ENCODE measurements at places on chromosomes 11 and 22.
A peak's percentile ranks its signal among the peaks of the same experiment; 100 is the strongest.

GRCh38 chr11:1922481-1923081 is 3.1 kb downstream of the TNNT3 start:
- no peak for DNase-seq

GRCh38 chr11:1466784-1467183 is 19.8 kb downstream of the MOB2 start:
- DNase-seq, result no peak

- no peak for DNase-seq
These were observed 52.3 kb downstream of the APOL5 start for GRCh38 chr22:35769974-35770373.

DNA sequence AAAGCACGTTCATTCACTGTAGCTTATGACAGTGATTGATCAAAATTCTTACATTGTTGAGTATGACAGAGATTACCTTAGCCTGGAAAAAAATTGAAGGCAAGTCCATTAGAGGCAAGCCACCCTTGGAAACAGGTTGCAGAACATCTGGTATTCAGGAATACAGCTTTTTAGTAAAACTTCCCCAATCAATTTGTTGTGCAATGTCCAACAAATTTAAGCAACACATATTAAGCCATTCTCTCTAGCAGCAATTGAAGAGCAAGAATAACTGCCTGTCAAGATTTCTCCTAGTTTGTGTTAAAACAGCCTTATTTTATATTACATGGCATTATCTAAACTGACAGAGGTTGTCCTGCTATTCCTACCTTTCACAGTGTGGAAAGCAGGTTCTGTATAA is 37.0 kb downstream of the BCL2L13 start:
- no peak for DNase-seq

DNA sequence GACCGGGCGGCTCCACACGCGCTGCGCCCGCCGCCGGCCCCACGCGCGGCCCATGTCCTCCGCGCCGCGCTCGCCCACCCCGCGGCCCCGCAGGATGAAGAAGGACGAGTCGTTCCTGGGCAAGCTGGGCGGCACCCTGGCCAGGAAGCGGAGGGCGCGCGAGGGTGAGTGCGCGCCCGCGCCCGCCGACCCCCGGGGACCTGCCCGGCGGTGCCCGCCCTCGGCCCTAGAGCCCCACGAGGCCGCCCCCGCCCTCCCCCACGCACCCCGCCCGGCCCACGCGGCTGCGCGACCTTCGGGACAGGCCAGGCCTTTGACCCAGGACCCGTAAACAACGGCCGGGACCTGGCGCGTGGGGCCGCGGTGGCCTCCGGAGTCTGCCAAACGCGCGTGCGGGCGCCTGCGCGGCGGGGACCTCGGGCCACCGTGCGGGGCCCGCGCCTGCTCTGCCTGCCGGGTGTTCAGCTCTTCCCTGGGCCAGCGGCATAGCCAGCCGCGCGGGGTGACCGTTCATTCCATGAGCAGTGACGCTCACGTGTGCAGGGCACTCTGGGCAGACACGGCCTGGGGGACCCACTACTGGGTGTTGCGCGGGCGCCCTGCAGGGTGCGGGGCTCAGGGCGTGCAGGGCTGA is at the start of gene PARVB:
Gene PARVB, plus strand, starts transcription at position 15 of the 634 bp plus-strand sequence. Its CDS starts 38 bp downstream, at position 53.
- DNase-seq, result peak; percentile 26

DNA sequence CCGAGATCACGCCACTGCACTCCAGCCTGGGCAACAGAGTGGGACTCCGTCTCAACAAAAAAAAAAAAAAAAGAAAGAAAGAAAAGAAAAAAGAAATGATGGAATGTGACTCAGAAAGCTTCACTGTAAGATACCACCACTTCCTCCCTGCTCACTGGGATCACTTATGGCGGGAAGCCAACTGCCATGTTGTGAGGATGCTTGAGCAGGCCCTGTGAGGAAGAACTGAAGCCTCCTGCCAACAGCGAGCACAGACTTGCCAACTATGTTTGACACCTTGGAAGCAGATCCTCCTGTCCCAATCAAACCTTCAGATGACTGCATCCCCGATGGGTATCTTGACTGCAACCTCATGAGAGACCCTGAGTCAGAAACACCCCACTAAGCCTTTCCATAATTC is 8.3 kb downstream of the SEC14L6 start:
- DNase-seq, result no peak

GRCh38 chr11:84905411-84905810 is 721.7 kb downstream of the DLG2 start:
- no peak for DNase-seq

- no peak for DNase-seq
These were observed 1.2 kb downstream of the CYTH4 start for GRCh38 chr22:37283393-37283937.

- DNase-seq, result no peak
These were observed 2.0 kb downstream of the P2RX3 start for GRCh38 chr11:57340039-57340615.

DNA sequence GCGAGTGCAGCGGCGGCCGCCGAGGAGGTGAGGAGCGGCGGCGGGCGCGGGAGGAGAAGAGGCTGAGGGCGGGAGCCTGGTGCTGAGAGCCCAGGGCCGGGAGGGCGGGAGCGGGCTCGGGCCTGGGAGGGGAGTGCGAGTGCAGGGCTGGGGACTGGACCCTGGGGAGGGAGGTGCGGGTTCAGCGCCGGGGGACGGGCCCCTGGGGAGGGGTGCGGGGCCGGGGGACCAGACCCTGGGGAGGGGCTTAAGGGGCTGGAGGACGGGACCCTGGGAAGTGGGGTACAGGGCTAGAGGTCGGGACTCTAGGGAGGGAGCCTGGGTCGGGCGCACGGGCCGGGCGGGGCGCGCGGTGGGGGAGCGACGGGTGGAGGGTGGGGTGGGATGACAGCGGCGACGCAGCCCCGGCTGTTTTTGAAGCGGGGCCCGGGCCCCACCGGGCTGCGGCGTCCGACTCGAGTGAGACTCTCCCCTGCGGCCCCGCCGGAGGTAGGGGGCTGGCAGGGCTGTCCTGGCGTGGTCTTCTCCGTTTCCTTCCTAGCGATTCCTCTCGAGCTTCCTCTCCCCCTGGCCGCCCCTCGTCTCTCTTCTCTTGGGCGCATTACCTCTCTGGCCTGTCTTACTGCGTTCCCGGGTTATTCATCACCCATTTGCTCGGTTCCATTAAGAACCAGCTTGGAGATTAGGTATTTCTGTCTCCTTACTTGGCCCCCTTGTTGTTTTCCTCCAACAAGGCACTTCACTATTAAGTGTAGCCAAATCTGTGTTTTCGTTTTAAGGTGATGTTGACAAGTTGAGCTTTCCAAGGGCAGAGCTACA is 754 bp downstream of the NUP50 start:
- DNase-seq, result no peak

DNA sequence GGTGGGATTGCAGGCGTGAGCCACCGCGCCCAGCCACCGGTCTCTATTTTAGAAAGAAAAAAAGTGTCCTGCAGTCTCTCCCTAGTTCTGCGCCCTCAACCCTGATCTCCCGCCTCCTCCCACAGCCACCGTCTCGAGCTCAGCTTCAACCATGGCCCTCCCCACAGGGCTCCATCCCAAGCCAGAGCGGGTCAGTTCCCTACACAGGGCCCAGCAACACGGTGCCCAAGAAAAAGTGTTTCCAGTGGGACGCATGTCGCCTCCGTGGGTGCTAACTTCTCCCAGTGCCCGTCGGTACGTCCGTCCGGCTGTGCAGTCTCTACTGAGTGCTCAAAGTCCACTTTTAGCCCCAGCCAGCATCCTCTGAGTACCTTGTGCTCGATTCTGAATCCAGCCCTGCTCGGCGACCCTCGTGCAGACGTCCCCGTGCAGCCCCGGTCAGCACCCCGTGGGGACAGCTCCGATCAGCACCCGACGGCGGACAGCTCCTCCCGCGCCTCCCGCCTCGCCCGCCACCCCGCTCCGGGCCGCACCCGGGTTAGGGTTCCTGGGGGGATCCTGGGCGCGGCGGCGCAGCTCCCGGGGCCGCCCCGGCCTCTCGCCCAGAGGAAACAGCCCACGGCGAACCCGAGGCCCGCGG is 657 bp upstream of the MAPK8IP2 start:
- no peak for DNase-seq

GRCh38 chr11:2537896-2538724 is 93.3 kb downstream of the KCNQ1 start:
- DNase-seq, result no peak

- no peak for DNase-seq
These were observed 106.1 kb downstream of the GGTLC2 start for GRCh38 chr22:22750335-22751042.

- DNase-seq, result no peak
These were observed 14.7 kb upstream of the MFRP start for GRCh38 chr11:119361056-119361787.

DNA sequence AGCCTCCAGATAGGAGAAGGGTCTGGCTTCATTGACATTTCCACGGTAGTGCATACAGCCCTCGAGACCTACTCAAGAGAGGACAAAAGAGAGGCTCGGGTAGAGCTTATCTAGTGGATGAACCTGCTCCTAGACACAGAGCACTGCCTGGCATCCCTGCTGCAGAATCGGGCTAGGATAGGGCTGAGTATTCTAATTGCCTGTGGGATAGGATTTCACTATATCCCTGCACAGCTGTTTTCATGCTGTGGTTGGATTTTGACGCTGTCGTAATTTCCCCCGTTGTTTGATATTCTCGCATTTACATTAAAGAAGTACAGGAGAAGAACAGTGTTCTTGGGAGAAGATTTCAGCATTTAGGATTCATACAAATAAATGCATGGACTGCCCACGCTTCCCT is 107.8 kb downstream of the KIRREL3 start:
- DNase-seq, result no peak

DNA sequence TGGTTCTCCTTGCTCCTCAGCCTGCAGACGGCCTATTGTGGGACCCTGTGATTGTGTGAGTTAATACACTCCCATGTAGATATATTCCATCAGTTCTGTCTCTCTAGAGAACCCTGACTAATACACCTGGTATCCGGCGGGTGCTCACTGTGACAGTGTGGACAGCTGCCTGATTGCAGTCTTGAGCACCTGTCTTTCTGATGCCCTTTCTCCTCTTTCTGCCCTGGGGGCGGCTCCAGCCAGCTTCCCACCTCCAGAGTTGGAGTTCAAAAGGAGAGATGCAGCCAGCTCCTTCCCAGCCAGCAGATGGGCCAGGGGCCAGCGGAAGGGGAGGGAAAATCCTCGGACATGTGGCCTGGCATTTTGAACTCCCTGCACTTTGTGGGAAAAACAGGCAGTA is 15.0 kb downstream of the SMIM38 start:
- no peak for DNase-seq

GRCh38 chr22:37273126-37273845 is 9.0 kb upstream of the CYTH4 start:
- no peak for DNase-seq

GRCh38 chr11:40417627-40418026 is 1041.8 kb downstream of the LRRC4C start:
- no peak for DNase-seq

GRCh38 chr11:23280088-23280487 is 419.8 kb upstream of the CCDC179 start:
- no peak for DNase-seq

DNA sequence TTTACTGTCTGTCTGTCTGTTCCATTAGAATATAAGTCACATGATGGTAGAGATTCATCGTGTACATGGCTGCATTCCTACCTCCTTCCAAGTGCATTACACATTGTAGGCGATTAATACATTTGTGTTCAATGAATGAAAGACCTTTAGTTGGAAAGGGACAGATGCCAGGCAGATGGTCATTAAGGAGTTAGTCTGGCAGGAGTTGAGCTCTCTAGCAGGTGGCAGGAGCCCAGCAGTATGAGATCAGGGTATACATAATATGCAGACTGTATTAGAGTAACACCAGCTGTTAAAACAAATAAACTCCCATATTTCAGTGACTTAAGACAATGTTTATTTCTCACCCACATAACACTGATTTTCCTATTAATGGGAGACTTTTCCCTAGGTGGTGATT is 147.7 kb upstream of the LARGE1 start:
- no peak for DNase-seq

GRCh38 chr11:115657586-115657985 is 153.4 kb upstream of the CADM1 start:
- no peak for DNase-seq

DNA sequence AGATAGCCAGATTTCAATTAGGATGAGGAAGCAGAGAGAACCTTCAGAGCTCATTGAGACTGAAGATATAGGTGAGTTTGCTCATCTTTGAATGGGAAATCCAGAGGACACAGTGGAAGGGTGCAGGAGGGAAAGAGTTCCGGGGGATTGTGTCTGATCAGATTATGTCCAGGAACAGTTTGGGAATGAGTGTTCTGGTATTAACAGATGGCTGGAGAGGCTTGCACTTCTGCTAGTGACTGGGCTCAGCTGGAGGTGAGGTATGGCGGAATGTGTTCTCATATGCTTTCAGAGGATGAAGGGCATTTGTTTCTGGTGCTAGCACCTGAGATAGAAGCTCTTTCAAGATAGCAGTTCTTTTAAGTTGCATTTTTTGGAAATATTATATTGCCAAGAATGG is 27.6 kb downstream of the ALKBH3 start:
- DNase-seq, result no peak

GRCh38 chr11:61855939-61856680 is 28.0 kb downstream of the FADS2 start:
- DNase-seq, result no peak

DNA sequence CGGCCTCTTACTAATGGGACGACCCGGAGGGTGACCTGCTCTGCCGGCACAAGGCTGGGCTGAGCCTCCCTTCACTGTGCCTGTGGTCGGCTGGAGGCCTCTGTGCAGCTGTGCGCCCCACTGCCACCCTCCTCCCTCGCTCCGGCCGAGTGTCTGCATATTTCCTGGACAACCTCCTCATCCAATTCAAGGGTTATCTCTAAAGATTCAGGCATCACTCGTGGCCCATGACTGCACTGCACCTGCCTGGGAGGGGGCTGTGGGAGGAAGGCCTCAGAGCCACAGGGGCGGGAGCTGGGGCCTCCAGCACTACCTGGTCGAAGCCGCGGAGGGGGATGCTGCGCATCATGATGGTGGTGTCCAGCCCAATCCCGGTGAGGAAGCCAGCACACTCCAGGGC is 43.1 kb upstream of the GNB1L start:
- DNase-seq, result no peak

DNA sequence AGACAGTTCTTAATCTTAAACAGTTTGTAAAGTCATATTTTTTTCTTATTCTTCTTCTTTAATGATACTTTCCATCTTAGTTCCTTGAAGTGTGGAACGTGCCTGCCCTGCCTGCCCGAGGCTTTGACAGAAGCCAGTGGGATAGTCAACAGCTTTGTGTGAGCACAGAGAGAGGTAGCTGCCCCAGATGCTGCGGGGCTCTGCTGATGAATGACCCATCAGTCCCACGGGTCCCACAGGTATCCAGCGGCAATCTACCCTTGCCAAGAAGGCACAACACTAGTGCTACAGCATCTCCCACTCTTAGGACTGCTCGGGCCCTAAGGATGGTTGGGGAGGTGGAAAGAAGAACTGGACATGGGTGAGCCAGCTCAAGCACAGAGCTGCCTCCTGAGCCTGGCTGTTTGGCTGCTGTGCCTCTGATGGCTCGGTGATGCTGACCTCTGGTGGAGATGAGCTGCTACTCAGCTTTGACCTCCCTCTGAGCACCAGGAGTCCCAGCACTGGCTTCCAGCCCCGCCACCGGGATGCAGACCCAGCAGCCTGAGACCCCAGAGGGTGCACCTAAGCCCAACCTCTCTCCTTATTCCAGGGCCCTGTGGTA is 11.8 kb upstream of the APLNR start:
- DNase-seq, result peak; percentile 42
